ENCODE measurements at places on chromosomes 2 and 18.

- no peak for DNase-seq
Observed at GRCh38 chr18:36114251-36114650, 14.9 kb downstream of the SLC39A6 start.

DNA sequence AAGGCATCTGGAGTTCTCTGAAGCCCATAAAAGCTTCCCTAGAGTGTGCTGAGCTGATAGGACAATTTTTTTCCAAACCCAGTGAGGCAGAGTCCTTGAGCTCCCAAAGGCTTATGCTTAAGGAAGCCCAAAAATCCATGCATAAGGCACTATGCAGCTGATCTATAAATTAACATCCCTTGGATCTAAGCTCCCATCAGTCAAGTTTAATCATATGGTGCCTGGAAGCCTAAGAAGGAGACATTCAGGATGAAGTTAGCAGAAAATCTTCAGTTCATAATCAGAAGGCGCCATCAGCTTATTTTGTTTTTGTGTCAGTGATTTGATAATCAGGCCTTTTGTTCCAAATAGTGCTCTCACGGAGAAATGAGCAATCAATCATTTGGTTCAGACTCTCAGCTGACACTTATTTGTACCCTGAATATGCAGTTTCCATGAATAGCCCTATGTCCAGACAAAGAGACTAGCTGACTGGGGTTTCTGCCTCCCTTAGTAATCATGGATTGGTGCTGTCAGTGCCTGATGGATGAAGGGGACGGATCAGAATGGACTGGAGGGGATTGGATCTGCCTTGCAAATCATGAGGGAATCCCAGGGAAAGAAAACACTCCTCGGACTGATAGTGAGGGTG is 464.8 kb upstream of the RGPD4 start:
- DNase-seq, result no peak

- DNase-seq, result peak; percentile 83
Observed at GRCh38 chr2:11744631-11745394, 1.6 kb upstream of the LPIN1 start.

- no peak for DNase-seq
Observed at GRCh38 chr2:218754201-218754600, 27.7 kb upstream of the CYP27A1 start.

DNA sequence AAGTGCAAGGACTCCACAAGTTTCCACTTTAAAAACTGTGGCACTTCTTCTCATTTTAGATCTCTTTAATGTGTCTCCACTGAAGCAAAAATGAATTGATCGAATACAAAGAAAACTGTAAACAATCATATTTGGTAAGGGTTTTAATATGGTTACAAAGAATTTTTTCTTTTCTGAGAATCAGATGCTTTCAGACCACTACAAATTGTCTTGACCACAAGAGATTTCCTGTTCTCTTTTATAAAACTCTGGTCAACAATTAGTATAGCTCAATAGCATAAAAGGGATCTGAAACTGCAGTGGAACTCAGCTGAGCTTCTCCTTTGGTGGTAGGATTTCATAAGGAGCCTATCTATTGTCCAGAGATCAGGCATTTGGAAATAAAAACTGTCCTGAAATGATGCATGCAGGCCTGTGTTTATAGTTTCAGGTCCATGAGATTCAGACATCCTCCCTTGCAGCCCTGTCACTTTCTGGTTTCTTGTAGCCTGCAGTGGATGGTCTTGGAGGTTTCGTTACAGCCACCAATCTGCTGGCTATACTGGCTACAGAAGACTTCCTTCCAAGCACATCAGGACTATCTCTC is 120.0 kb downstream of the DOCK10 start:
- peak; percentile 79 for DNase-seq

DNA sequence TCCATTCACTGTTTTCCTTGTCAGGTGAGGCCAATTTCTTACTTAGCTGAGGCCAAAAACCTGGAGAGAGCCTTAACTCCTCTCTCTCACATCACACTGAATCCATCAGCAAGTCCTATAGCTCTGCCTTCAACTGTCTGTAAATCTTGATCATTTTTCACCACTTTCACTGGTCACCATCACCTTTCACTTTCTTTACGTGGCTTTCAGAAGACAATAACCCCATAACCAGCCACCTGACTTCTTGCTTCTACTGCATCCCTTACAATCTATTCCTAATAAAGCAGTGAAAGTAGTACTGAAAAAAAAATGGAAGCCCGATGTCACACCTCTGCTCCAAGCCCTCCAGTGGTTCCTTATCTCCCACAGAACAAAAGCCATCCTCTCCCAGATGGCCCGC is 7.7 kb downstream of the LOXL3 start:
- no peak for DNase-seq

- peak; percentile 60 for DNase-seq
Observed at GRCh38 chr2:204706939-204707338, 161.7 kb downstream of the PARD3B start.

DNA sequence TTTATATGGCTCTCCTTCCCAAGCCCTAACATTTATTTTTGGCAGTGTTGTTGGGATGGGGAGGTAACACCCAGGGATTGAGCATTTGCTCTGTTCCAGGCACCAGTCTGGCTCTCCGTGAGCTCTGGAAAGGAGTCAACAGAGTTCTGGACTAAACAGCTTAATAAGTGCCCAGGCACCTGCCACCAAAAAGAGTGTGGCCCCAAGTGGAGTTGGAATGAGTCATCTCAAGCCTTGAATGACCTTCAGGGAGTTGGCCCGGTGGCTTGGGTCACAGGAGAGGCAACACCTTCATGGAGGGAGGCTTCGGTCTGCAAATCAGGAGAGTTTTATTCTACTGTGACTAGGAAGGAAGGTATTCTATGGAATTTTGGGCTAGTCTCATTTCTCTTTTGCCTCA is 203.2 kb downstream of the DLGAP1 start:
- no peak for DNase-seq

- DNase-seq, result no peak
Observed at GRCh38 chr2:100470898-100471514, 724 bp downstream of the NMS start.

GRCh38 chr2:202510911-202511310 is 123.9 kb upstream of the FAM117B start:
- no peak for DNase-seq

DNA sequence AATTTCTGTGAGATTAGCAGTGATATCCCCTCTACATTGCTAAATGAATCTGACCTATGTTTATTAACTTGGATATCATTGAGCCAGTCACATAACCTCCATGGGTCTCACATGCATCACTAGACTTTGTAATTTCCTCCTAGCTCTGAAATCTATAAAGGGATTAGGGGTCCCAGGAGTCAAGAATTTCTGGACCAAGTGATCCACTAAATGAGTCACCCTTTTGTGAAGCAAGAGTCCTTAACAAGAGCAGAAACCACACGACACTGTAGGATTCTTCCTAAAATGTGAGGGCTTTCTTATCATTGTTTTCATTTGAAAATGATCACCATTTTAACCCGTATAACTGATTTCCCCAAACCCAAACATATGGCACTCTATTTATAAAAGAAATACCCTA is 90.3 kb downstream of the DHRS9 start:
- DNase-seq, result no peak

GRCh38 chr18:41630232-41630886 is 324.7 kb upstream of the PIK3C3 start:
- DNase-seq, result no peak

- DNase-seq, result no peak
Observed at GRCh38 chr2:12828980-12829379, 112.2 kb downstream of the TRIB2 start.

DNA sequence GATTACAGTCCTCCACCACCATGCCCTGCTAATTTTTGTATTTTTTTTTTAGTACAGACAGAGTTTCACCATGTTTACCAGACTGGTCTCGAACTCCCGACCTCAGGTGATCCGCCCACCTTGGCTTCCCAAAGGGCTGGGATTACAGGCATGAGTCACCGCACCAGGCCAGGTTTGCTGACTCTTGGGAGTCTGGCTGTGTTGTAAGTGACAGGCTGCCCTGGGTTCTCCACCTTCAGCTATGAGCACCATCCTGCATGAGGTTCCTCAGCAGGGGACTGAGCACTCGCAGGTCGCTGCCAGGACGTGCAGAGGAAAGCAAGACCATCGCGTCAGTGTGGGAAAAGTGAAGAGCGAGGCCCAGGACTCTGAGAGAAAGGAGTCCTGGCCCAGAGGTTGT is 112.6 kb upstream of the NDUFV2 start:
- DNase-seq, result no peak

DNA sequence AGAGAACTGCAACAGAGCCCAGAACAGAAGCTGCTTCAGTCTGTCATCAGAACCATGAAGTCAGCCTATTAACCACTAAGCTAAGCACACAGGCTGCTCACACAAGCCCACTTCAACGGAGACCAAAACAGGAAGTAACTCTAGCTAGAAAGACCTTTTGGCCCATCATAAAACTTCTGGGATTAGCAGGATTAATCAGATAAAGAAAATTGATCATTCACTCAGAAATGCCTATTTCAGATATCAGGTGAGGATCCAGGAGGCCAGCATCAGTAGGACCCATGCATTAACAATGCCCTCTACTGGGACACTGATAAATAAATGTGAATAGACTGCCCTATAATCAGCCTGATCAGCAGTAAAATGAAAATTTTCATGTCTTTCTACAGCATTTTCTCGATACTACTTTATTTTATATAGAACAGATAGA is 101.4 kb downstream of the WDPCP start:
- DNase-seq, result no peak

DNA sequence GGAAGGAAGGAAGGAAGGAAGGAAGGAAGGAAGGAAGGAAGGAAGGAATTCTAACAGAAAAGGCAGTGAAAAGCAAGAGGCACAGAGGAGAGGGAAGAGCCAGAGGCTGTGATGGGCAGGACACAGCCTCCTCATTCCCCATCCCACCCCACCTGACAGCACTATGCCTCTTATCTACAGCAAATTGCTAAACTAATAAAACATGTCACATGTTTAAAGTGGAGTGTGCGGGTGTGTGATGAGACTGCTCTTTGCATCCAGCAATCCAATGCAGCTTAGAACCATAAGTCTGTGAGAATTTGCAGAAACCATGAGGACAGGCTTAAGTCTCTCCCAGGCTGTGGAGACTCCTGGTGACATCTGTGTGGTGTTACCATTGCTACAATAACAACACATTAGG is 108.4 kb upstream of the ALK start:
- DNase-seq, result no peak

GRCh38 chr2:224640679-224641078 is 55.5 kb upstream of the CUL3 start:
- no peak for DNase-seq

- DNase-seq, result no peak
Observed at GRCh38 chr2:52897511-52898044, 870.0 kb upstream of the CHAC2 start.

- DNase-seq, result no peak
Observed at GRCh38 chr2:121137571-121137970, 147.4 kb downstream of the TFCP2L1 start.

GRCh38 chr18:38796762-38797161 is 1231.2 kb upstream of the CELF4 start:
- DNase-seq, result no peak

GRCh38 chr18:48805826-48806535 is 144.8 kb downstream of the SMAD7 start:
- no peak for DNase-seq

GRCh38 chr2:124692707-124693106 is 667.6 kb downstream of the CNTNAP5 start:
- no peak for DNase-seq

- DNase-seq, result no peak
Observed at GRCh38 chr2:69961496-69961895, at the start of gene ASPRV1. Gene ASPRV1, minus strand, starts transcription at chr2:69961631. Its CDS starts 195 bp downstream, at chr2:69961436.

DNA sequence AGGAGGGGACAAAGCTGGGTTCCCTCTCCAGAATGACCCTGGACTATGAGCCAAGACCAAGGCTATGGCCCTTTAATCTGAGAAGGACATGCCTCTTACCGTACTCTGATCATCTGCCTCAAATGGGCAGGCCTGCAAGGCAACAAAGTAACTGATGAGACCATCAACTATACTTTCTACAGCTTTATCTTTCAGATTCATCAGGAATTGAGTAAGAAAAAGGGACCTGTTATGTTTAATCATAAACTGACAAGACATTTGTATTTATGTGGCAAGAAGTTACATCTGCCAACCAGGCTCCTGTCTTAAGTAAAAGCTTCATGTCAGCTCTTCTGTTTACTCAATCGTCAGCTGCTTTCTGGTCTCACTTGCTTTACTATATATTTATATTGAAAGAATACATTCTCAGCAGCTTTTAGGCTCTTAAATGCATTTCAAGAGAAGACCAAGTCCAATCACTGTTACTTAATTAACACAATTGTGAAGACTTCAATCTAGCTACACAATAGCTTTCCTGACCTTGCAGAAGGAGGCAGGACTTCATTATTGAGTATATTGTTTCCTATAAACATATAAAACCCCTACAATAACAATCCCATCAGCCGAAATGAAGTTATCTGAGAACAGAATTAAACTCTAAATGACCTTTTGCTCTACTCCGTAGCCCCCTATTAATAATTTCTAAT is 163.8 kb downstream of the ETAA1 start:
- DNase-seq, result no peak

DNA sequence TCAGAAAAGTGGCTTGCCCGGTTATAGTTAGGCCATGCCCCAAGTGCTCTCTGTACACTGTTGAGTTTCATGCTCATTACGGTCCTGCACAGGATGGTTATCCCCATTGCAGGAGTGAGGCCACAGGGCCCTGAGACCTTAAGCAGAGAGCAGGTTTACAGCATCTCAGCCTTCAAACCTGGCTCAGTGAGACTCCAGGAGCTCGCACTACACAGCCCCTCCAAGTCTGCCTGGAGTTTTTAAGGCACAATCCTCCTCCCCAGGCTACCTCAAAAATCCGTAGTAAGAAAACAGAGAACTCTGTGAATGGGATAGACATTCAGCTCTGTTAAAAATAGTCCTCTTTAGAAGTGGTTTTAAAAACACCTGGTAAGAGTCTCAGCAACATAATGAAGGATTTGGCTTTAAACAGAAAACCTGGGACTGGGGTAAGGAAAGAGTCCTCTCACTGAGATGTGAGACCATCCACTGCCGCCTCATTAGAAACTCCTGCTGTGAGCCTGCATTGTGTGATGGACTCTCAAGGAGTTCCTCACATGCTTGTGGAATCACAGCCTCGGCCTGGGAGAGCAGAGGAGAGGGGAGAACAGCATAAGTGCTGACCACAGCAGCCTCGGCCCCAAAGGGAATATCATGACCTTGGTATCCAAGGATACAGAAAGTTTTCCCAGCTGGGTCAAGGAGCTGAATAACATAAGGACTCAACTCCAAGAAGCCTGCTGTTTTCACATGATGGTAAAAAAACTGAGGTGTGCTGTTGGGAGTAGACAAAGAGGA is 214.8 kb downstream of the ATAD2B start:
- DNase-seq, result no peak

DNA sequence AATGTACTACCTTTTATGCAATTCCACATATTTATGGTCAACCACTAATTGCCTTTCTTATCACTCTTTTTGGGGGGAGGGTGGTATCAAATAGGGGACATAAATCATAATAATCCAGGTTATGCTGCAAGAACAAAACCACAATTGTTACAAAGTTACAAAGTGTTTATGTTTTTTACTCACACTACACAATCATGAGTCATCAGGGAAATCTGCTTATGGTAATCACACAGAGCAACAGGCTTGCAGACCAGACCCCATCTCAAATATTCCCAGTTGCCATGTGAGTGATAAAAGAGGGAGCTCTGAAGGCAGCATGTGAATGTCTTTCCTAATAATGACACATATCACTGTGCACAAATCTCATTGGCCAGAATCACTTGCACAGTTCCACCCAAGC is 304.7 kb upstream of the TMEFF2 start:
- DNase-seq, result no peak

GRCh38 chr2:227194219-227194618 is 29.8 kb downstream of the COL4A3 start:
- DNase-seq, result no peak

- DNase-seq, result no peak
Observed at GRCh38 chr2:38254796-38255195, 122.3 kb downstream of the ATL2 start.

Data from MM.1S (cell line).